ENCODE measurements at places on chromosomes 3 and 15.

DNA sequence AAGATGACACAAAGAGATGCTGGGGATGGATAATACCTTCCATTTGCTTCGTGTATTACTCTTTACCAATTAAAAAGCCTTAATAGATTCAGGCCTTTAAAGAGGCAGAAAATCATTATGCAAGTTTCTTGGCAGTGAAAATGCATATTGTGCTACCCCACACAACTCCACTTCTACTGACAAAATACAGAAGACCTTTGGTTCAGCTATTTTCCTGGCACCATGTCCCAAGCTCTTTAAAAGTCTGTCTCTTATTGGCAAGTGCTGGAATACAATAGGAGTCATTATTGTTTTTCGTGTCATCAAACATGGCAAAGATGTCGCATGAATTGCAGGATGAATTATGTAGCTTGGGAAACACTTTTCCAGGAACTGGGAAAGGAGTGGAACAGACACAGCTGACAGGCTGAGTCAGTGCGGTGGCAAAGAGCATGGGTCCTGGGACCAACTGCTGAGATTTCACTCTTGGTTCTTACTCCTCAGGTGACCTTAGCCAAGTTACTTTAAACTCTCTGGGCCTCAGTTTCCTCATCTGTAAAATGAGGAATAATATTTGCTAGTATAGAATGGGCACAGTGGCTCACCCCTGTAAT, 5.5 kb upstream of the TSPAN3 start:
- no peak for DNase-seq

- no peak for DNase-seq
Observed at GRCh38 chr15:48402427-48403177, 71.4 kb downstream of the DUT start.

DNA sequence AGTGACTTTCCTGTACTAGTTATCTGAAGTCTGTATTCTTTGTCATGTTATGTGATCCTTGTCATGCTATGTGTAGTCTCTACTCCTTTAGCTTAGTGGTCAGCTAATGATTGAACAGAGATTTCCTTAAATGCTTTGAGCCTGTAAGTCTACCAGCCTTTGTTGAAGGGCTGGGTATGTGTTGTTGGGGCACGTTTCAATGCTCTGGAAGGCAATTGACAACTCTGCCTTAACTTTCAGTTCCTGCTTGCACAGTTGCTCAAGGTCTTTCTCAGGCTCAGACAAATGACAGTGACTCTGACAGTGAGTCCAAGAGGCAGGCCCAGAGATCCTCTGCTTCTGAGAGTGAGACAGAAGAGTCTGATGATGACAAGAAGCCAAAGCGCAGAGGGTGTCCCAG, 89.3 kb downstream of the CHD2 start:
- DNase-seq: no peak

DNA sequence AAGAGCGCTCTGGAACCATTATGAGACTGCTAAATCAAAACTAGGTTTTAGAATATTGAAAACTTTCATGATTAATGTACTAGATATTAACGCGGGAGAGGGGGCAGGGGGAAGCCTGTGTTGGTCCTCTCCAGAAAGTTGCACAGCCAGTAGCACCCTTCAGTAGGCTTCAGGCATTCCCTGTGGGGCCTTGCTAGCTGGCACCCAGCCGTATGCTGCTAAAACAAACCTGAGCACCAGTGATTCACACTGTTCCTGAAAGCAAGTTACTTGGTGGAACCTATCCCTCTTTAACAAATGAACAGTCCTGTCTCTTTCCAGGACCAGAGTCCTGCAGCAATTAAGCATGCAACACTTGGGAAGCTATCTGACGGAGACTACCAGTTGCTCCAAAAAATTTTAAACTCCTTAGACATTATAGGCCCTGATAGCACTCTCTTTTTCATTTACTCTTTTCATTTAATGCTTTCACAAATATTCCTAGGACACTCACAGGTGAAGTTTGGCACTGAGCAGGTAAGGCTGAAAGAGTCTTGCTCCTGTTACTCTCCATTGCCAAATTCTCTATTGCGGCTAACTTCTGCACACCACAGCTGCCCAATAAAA, 1.2 kb upstream of the ATRIP start:
- no peak for DNase-seq

DNA sequence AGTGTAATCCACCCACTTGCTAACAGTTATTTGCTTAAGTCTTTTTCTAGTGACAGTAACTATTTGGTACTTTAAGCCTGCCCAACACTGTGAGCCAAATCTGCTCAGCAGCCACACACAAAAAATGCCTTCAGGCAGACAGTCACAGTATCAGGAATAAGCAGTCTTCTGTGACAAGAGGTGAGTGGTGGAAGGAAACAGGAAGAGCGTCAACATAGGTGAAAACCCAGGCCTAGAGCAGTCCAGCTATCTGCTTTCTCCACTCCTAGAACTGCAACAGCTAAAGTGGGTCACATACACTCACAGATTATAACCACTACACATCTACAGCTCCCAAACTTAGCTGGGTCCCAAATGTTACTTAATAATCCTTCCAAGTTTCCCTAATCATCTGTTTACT, 213.7 kb downstream of the ZBTB20 start:
- no peak for DNase-seq

GRCh38 chr3:52364322-52365035, 48.4 kb downstream of the DNAH1 start:
- no peak for DNase-seq

DNA sequence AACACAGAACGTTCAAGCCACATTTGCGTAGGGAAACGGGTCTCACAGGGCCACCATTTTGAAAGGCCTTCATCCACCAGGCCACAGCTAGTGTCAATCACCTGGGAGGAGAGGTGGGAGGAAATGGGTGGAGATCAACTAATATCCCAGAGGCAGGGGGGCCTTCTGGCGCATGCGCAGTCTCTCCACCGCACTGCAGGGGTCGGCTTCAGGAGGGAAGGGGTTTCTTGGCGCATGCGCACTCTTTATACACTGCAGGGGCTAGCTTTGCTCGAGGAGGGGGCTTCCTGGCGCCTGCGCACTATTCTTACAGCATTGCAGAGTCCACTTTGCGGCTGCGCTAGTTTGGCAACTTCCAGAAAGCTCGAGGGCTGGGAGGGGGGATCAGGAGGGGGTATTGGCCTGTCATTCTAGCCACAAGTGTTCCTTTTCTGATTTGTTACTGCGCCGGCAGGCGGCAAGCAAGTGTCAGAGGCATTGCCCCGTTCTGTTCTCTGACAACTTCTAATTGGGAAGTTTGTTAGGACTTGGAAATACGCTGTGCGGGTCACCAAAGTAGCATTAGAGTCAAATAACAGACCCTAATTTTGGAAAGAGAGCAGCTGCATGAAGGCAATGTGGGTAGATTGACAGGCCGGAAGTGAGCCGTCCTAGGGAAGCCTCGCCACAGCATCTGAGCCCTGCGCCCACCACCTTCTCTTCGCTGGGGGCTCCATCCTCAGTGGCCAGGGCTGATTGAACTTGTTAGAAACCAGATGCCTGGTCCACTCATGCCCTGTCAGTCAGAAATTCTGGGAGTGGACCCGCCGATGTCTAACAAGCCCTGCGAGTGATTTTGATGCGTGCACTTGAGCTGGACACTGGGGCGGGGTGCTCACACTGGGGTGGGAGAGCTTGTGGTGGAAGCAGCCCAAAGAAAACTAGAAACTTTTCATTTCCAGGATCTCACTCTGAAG, 173.5 kb upstream of the NDN start:
- DNase-seq: no peak

- DNase-seq: peak; percentile 8
Observed at GRCh38 chr15:50353251-50353974, 1.6 kb downstream of the GABPB1 start.
